ENCODE measurements at places on chromosomes 5 and 9.

DNA sequence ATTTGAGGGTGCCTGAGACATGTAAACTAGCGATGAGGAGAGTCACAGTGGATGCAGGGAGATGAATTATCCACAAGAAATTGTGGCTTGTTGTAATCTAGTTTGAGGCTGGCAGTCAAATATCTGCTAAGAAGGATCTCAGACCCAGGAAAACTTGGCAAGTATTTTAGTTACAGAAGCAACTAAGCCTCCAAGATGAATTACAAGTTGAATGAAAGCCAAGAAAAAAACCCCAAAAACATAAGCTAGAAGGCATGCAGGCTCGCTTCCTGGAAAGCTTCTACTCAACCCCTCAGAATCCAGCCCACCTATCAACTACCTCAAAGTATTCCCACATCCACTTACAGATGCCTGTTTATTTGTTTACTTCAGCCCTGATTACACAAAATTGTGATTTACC is 696.9 kb downstream of the MAT2B start:
- DNase-seq, result no peak

GRCh38 chr5:151036556-151036955 is 16.2 kb downstream of the GPX3 start:
- DNase-seq, result no peak

DNA sequence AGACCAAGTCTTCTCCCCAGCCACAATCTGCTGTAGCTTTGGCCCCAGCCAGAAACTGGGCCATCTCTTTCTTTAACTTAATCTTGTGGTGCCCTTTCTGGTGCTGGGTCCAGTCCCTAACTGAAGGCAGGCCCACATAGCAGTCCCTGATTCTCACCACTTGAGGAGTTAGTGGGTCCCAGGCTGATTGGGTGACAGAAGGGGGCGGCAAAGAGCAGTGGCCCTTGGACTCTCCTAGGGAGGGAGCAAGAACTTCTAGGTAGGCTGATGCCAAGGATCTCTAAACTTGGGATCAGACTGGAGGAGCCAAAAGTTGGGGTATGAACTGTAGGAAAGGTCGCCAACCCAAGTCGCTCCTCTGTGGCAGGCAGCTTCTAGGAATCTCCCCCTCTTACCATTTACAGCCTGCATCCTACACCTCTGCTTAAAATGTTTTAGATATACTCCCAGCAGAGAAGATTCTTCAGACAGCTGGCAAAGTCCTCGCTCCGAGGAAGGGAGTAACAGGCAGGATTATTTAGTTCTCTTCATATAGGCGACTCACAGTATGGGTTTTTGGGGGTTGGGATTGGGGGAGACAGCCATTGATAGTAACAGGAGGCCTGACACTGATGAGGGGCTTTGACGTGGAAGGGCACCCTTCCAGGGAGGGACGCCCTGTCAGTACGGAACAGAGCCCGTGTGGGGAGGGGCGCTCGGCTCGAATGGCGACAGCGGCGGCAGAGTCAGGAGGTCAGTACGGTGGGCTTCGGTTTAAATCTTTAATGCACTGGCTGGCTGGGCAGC is 2.0 kb upstream of the CCL27 start:
- DNase-seq, result peak; percentile 68

GRCh38 chr9:76374783-76375559 is 19.3 kb downstream of the RFK start:
- no peak for DNase-seq

All from GM10248 (cell line).